CD14-positive monocyte (primary cell): ENCODE measurements at places on chromosomes 5 and 9. TPM values are rescaled to one million over a fixed set of nuclear protein-coding genes. Genes with fewer than 3 reads are reported as not detected.

Gene SHISAL2B
- not detected in 2 replicates for polyA plus RNA-seq

DNA sequence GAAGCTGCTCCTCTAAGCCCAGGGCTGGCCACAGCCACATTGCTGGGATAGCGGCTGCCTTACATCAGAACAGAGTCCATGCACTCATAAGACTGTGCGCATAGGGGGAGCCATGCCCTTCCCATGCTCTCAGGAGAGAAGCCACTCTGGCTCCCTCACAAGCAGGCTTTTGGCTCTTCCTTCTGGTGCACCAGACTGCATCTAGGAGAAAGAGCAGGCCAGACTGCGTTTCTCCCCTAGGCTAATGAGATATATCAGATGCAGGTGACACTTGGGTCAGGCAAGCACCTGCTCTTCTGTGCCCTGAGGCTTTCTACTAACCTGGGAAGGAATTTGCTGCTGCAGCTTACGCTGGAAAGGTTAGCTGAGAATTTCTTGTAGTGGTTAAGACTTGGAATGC, 43.2 kb upstream of the BRINP1 start:
- DNase-seq = no peak

GRCh38 chr5:89315286-89316100, 432.5 kb upstream of the MEF2C start:
- DNase-seq = no peak

DNA sequence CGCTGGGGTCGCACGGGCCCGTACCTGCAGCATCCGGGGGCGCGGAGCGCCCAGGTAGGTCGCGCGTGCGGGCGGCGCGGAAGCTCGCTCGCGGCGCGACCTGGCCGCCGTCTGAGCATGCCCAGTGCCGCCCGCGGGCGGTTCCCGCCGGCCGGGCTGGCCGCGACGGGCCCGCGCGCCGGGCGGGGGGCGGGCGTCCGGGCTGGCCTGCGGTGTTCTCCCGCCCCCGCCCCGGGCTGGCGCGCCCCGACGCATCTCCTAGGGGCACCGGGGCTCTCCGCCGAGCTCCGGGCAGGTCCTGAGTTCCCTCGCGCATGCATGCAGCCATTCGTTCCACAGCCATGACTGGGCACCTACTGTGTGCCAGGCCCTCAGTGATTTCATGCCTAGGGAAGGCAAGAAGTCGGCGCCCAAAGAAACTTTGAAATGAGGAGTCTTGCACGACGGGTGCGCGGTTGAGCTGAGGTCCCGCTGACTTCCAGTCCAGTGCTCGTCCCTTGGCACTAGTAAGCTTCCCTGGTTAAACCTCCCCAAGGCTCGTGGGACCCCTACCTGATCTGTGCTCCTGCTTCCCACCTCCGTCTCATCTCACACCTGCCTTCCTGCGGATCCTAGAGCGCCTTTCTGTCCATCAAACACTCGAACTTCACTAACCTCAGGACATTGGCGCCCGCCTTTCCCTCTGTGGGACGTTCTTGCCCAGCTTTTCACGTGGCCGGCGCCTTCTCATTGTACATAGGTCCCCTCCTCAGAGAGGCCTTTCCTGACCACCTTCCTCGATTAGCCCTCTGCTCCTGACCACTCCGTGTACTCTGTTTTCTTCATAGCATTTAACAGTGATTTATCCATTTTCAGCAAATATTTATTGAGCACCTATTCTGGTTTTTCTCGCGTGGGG, at the start of gene PTPN3:
Gene PTPN3, minus strand, starts transcription at position 113 of the 898 bp plus-strand sequence. CDS start 34,873 bp downstream, outside the sequence.
- DNase-seq = no peak

GRCh38 chr5:21173526-21173925, 1185.5 kb upstream of the CDH18 start:
- DNase-seq = no peak
